DMS153 (cell line): ENCODE measurements at places on chromosomes 16 and 17.

DNA sequence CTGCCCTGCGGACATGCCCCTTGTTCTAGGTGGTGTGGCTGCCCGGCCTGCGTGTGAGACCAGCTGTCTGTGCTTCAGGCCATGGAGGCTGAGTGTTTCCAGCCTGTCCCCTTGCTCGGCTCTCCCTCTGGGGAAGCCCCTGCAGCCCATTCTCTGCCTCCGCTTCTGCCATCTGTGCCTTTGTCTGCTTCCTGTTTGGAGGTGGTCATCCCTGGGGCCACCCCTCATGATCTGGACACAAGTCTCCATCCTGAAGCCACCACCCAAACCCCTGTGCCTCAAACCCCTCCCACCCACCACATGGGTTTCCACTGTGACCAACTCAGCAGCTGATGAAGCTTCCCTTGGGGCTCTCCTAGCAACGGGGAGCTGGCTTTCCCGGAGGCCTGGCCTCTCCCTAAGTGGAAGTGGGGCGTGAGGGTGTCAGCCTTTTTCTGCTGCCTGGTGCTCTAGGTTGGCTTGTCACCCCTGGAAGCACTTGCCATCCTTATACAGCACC lies 184.9 kb downstream of the SEC14L1 start:
- no peak for DNase-seq

GRCh38 chr16:50136399-50136798 lies 16.7 kb upstream of the TENT4B start:
- no peak for DNase-seq

DNA sequence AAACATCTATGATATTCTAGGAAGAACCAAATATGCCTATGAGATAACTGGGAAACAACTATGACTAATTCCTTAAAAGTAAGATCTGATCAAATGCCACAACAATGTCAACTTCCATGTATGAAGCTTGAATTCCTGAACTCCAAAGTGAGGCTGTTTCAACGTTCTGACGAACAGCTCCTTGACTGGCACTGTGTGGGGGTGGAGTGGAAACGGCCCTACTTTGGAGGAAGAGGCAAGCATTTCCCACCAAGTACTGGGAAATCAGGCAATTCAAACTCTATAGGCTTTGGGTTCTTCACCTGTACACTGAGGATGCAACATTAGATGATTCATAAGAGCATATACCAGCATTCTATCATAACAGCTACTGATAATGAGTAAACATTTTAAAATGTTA lies 187.2 kb downstream of the CDK5R1 start:
- DNase-seq = no peak

- no peak for DNase-seq
Observed at GRCh38 chr16:30755955-30756780, 5.7 kb downstream of the CFAP119 start.

GRCh38 chr17:7191069-7191468 lies 11.9 kb upstream of the ASGR1 start:
- no peak for DNase-seq
